ENCODE measurements at places on chromosomes 16 and 17.

GRCh38 chr16:28185696-28186095 is 26.1 kb downstream of the XPO6 start:
- DNase-seq: no peak

DNA sequence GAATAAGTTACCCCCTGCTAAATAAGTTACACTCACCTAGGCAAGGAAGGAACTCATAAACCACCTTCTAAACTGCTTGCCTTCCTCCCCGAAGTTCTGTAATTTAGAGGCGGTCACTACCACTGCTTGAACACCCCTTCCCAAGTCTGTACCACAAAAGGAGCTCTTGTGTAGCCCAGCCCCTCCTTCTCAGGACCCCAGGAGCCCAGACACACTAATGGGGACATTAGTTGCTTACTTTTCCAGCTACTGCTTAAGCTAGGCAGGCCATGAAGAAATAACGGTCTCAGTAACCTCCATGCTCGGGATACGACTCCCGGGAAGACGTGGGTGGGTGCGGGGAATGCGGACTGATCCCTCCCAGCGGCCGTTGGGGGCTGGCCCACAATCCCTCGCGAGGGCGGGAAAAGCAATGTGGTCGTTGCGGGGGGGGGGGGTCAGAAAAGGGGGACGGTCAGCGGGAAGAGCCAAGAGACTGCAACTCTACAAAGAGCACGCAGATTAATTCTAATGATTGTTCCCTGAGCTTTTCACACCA is at the start of gene TEX14:
Gene TEX14, minus strand, starts transcription at position 345 of the 538 bp plus-strand sequence. CDS start 40,044 bp downstream, outside the sequence.
- no peak for DNase-seq

GRCh38 chr17:17505610-17506171 is 9.5 kb upstream of the RASD1 start:
- DNase-seq: no peak

GRCh38 chr17:62692159-62692651 is 64.7 kb downstream of the MRC2 start:
- no peak for DNase-seq

- DNase-seq: no peak
Measured at GRCh38 chr16:482468-483185, 44.9 kb upstream of the CAPN15 start.

- DNase-seq: no peak
Measured at GRCh38 chr16:50285406-50286003, 19.2 kb downstream of the ADCY7 start.

GRCh38 chr17:1912146-1912545 is 82.3 kb downstream of the RPA1 start:
- no peak for DNase-seq

GRCh38 chr17:66076546-66077190 is 115.3 kb downstream of the CEP112 start:
- DNase-seq: no peak

DNA sequence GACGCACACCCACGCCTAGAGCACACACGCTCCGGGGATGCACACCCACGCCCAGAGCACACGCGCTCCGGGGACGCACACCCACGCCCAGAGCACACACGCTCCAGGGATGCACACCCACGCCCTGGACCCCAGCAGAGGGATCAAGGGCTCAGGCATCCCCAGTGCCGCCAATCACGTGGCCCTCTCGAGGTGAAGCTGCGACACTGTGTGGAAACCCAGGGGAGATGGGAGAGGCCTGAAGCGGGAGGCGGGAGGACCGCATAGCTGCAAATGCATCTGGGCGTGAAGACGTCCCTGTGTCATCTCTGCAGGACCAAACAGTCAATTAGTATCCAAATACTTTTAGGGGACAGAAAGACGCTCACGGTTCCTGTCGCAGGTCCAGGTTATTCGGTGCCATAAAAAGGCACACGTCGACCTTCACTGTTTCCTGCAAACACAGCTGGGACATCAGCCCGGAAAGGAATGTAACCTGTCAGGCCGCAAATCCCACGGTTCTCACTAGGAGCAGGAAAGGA is 56.4 kb downstream of the TBC1D16 start:
- DNase-seq: peak; percentile 40

DNA sequence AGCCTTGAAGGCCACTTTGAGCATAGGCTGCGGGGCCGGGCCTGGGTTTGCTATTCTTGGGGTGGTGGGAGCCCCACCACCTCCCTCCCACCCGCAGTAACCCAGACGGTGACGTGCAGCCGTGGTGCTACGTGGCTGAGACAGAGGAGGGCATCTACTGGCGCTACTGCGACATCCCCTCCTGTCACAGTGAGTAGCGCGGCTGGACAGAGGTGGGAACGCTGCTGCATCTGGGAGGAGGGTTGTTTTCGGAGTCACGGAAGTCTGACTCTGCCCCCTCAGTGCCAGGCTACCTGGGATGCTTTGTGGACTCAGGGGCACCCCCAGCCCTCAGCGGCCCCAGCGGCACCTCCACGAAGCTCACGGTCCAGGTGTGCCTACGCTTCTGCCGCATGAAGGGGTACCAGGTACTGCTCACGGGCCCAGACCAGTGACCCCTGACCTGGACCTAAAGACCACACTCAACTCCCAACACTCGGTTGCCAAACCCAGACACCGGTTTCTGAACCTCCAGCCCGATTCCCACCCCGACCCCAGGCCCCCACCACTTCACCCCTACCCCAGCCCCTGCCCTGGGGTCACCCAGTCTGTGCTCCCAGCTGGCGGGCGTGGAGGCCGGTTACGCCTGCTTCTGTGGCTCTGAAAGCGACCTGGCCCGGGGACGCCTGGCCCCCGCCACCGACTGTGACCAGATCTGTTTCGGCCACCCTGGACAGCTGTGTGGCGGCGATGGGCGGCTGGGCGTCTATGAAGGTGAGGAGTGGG is 2.1 kb downstream of the KREMEN2 start:
- DNase-seq: no peak

GRCh38 chr17:40306395-40306794 is 2.6 kb upstream of the RARA start:
- no peak for DNase-seq

- DNase-seq: no peak
Measured at GRCh38 chr17:73621685-73622084, 22.6 kb downstream of the SDK2 start.

DNA sequence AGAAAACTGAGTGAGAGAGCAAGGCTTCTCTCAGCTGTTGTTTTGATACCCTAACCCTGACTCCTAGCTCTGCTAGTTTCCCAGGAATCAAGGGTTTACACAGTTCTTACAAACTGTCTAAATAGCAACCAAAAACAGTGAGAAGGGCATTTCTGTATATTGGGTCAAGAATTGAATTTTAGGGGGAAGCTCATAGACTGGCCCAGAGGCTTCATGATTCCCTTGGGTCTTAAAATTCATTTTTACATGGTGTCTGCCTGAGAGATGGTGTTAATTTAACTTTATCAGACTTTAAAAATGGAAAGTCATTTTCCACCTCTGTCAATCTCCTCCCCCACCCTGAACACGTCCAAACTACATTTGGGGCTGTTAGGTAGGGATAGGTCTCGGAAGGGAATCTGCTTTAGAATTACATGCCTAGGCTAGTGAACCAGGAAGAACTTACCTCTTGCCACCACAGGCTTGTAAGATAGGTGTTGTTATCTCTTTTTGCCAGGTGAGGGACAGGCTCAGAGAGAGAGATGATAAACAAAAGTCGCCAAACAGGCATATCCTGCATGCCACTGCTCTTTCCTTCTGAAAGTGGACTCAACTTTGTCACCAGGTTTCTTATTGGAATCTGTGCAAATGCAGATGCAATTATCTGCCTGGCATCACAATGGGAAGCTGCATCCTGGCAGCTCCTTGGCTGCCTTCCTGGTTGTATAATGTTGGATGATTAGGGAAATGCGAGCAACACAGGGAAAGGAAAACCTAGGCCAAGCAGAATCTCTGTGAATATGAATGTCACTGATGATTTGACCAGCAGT is 3.1 kb downstream of the PHAF1 start:
- DNase-seq: no peak

- no peak for DNase-seq
Measured at GRCh38 chr16:25192096-25192495, 24.7 kb upstream of the AQP8 start.

- DNase-seq: no peak
Measured at GRCh38 chr16:83793179-83793578, 14.6 kb upstream of the HSBP1 start.

DNA sequence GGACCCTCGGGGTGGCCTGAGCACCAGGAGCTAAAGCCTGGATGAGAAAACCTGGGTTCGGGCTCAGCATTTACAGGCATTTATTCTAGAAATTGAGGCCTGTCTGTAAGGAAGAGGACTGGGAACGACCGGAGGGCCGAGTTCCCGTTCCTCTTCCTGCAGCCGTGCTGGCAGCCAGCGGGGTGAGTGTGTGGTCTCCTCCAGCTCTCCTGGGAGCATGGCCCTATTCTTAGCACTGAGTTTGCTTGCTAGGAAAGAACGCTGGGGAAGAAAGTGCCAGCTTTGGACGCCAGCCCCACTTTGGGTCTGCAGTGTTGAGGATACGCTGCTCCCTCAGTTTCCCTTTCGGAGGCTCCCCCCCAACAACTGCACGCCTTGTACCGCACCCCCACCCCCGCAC is 49.6 kb downstream of the MGAT5B start:
- no peak for DNase-seq

GRCh38 chr16:27799896-27800295 is 250.0 kb downstream of the KATNIP start:
- DNase-seq: no peak

GRCh38 chr16:88337021-88337420 is 45.7 kb upstream of the ZNF469 start:
- DNase-seq: no peak

DNA sequence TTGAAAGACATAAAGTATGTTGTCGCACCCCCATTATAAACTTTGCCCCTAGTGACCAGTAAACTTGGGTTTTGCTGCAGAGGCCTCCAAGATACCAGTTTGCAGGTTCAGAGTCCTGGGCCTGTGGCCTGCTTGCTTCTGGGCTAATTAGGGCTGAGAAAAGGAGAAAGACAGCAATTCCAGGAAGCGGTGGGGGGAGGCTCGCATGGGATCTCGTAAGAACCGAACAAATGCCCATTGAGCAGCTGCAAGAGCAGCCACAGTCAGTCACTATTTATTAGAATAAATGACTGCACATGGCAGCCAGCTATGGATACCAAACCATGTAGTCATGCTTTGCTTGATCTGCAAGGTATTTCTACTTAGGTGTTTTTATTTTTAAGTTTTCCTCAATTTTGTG is 4.9 kb downstream of the SHISA9 start:
- no peak for DNase-seq

DNA sequence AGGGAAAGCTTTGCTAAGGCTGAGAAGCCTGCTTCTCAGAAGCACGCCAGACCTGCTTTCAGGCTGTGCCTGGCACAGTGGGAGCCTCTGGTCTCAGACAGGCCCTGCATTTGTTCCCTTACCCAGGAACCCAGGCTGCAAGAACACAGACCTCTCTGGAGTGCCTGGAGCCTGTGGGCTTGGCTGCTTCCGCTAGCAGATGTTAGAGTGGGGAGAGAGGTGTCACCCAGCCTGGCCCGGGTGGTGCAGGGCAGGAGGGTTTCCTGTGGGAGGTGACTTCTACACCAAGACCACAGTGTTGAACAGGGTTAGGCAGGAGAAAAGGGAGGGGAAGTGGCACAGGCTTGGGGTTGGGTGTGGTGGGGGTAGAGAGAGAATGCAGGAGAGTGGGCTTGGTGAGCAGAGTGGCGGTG is 35.8 kb upstream of the ADGRG1 start:
- DNase-seq: peak; percentile 78

DNA sequence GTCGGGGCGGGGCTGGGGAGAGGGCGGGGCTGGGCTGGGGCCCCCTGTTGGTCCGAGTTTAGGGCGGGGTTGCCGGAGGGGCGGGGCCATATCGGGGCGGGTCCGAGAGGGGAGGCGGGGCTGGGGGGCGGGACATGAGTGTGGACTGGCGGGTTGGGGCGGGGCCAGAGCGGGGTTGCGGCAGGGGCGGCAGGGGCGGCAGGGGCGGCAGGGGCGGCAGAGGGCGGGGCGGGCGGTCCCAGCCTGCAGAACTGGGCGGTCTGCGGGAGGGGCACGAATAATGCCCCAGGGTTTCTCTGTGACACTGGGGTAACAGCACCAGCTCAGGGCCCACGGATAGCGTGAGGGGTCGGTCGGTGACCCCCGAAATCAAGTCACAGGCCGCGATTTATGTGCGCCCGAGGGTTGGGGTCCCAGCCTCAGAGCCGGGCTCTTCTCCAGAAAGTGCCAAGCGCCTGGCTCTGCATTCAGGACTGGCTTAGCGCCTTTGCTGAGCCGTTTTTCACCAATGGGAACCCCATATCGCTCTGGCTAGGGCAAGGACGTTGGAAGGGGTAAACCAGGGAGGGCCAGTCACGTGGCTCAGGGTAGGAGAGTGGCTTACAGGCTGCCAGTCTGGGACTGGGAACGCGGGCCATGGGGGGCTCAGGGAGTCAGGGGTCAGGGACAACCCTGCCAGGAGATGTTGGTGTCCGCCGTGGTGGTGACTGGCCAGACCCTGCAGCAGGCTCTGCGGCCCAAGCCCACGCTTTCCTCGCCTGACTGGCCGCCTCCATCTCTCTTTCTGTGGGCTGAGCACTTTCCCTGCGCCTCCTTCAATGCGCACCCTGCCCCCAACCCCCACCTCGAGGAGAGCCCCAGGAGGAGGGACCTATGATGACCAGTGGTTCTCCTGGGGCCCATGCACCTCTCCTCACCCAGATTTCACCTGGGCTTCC is 1.2 kb upstream of the METTL26 start:
- DNase-seq: peak; percentile 97

DNA sequence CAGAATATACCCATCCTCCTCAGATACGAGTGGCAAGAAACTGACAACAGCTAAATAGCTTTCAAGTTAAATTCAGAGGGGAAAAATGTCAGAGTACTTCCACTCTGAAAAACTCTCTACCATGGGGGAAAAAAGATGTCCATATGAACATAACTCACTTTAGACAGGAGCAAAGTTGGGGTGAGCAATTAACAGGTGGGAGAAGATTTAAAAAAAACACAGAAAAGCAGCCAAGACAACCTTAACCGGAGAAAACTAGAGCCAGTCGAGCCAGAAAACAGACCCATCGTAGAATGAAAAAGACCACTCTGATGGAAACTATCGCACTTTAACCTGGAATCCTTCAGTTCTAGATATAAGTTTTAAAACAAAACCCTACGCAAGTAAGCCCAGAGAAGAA is 833 bp downstream of the TERF2 start:
- no peak for DNase-seq

GRCh38 chr16:450385-450784 is 24.9 kb downstream of the RAB11FIP3 start:
- DNase-seq: no peak

DNA sequence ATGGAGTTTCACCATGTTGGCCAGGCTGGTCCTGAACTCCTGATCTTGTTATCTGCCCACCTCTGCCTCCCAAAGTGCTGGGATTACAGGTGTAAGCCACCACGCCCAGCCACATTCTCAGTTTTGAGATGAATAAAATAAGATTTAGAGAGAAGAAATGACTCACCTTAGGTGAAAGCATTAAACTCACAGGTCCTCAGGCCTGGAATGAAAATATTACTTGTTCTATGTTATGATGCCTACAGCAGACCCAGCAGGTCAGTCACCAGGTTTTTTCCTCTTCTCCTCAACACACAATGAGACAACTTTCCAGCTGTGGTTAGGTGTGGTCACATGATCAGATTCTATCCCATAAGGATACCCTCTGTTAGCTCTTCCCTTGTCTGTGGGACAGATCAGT is 150.3 kb downstream of the C16orf95 start:
- peak; percentile 16 for DNase-seq

All from posterior vena cava (tissue), 2 donors.